Stimulated activated naive CD8-positive, alpha-beta T cell treated with anti-CD3 and anti-CD28 coated beads, Interleukin-15, Interleukin-2, amounts not matched to agents 100 U/mL and 50 U/mL, for 24 hours (primary cell): ENCODE measurements at places on chromosomes 16 and 17.

DNA sequence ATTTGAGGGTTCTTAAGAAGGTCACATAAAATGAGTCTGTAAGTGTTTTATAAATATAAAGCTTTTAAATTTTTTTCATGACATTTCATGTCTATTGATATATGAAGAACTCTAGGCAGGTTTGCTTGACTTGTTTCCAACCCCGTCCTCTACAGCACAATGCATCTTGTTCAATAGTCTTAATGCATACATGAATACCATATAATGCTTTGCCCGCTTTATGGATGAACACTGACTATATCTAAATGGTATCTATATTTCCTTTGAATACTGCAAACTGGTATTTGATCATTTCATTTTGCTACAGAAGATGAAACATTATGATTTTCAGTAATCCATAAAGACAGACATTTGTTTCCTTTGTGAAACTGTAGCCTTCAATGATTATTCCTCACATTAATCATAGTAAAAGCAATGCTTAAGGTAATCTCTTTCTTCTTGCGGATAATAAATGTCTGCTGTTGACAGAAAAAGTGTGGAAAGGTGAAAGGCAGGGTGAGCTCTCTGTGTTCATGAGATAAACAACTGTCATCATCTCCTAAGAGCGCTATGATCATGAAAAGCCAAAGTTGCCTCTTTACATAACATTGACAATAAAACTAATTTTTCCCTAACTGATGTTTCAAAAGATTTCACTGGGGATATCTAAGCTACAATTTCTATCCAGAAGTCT is 645.1 kb downstream of the CDH8 start:
- DNase-seq: no peak

GRCh38 chr16:27169511-27170071 is 33.7 kb upstream of the KDM8 start:
- DNase-seq: peak; percentile 74

DNA sequence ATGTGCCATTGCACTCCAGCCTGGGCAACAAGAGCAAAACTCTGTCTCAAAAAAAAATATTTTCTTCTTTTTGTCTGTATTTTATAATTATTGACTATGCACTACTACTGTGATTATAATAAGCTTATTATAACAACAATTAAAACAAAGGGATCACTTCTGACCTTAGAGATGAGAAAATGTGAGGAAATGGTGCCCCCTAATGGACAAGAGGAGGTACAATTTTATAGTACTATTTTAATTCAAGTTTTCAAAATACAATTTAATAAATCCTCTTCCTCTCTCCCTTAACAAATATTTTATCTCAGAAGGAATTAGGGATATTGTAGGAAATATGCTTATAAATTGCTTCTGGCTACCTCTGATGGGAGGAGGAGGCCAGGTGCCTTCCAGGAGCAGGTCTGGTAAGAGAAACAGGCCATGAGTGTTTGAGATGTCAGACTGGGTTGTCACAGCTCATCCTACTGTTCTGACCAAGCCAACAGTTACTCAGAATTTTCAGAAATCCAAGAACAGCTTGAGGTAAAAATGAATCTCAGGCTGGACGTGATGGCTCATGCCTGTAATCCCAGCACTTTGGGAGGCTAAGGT is 14.0 kb downstream of the VPS53 start:
- DNase-seq: no peak

GRCh38 chr17:68600067-68600930 is 868 bp downstream of the FAM20A start:
- peak; percentile 18 for DNase-seq

- no peak for DNase-seq
Measured at GRCh38 chr16:81740169-81740568, 38.9 kb upstream of the PLCG2 start.

DNA sequence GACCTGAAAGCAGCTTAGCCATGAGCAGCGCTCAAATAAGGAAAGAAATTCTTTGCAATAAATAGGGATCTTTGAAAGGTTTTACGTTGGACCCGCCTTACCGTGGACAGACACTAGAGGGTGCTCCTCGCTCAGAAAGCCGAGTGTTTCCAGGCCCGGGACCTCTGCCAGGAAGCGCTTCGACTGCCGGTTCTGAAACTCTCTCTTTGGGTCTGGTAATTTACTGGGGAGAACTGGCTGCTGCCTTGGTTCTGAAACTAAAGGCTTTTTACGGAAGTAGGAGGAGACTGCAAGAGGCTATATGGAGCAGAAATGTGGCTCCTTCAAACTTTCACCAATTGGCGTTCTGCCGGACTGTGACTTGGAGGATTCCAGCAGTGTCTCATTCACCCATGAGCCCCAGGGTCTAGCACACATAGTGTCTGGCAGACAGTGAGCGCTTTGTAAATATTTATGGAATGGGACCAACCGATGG is 45.6 kb upstream of the HOXB9 start:
- peak; percentile 71 for DNase-seq

DNA sequence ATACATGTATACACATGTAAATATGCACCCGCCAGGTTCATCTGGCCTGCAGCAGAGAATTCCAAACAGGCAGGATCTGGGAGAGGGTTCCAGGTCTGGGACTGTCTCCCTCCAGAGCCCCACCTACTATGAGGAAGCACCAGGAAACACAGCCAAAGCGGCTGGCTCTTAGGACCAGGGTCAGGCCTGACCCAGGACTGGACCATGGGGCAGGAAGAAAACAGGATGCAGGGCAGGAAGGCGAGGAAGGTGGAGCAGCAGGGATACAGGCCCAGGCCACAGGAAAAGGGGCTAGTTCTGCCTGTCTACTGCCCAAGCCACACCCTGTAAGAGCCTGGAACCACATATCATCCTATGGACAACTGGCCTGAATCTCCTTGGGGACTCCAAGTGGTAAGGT is 2.2 kb downstream of the HID1 start:
- DNase-seq: no peak

GRCh38 chr17:36949461-36949927 is 740 bp downstream of the AATF start:
- DNase-seq: no peak

DNA sequence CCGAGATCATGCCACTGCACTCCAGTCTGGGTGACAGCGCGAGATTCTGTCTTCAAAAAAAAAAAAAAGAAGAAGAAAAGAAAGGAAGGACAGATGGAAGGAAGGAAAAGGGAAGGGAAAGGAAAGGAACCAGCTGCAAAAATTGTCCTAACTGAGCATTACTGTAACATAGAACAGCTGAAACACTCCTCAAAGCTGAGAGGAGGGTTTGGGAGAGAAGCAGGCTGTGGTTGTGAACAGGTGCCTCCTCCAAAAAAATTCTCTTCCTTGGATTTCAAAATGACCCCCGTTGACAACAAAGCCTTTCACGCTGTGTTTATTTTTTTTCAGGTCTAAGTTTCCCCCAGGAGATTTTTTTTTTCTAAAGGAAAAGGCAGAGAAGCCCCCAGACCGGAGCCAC is 541.4 kb downstream of the WWOX start:
- no peak for DNase-seq

- no peak for DNase-seq
Measured at GRCh38 chr16:31507617-31507928, 618 bp downstream of the RUSF1 start.

DNA sequence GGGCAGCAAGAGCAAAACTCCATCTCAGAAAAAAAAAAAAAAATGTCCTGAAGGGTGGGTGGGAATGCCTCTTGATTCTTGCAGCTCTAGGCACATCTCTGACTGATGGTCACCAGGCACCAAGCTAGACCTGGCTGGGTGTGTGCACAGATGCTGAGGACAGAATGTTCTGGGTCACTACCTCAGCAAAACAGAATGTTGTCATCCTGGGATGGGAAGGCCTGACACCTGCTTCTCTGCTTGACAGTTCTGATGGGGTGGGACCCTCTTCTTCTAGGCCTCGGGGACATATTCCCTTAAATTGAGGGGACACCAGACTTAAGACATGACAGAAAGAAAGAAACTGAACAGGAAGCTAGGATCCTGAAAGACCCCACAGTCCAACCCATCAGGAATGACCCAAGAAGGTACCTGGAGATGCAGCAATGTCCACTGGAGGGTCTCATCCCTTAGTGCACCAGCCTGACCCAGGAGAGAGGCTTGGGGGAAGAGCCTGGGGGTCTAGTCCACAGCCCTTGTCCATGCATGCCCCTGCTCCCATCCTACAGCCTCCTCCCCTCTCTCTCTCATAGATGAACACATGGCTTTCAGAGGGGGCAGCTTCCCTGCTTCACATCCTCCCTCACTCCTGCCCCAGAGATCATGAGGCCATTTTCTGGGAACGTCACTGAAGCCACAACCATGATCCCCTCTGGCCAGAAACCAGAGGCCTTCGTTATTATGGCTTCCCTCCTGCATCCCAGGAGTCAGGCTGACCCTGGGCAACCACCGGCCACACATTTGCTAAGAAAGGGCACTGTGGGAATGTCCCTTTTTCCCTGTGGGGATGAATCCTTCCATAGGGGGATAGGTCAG is 3.8 kb upstream of the STAT5B start:
- peak; percentile 2 for DNase-seq

- no peak for DNase-seq
Measured at GRCh38 chr17:19718613-19719354, 2.4 kb upstream of the SLC47A2 start.

- no peak for DNase-seq
Measured at GRCh38 chr16:82657239-82657638, 30.5 kb downstream of the CDH13 start.

DNA sequence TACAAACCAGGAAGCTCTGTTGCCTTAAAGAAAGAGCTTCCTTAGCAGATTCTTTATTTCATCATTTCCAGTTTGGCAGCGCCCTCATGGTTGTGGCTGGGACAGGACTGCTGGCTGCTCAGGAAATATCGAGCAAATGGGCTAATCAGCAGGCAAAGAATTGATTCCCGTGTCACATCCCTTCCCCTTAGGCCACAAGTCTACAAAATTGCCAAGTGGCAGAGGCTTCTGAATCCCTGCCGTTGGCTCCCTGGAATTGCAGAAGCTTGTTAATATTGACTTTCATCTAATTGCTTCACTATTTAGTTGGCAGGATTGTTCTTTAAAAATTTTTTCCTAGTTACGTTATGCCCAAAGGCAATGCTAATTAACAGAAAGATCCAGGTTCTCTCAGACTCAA is 456.3 kb upstream of the ERCC4 start:
- no peak for DNase-seq

- DNase-seq: no peak
Measured at GRCh38 chr17:33751702-33752065, 458.6 kb upstream of the ASIC2 start.

GRCh38 chr17:545156-545555 is 169.5 kb downstream of the VPS53 start:
- DNase-seq: no peak

- DNase-seq: no peak
Measured at GRCh38 chr17:67082107-67082506, 37.8 kb downstream of the CACNG1 start.

DNA sequence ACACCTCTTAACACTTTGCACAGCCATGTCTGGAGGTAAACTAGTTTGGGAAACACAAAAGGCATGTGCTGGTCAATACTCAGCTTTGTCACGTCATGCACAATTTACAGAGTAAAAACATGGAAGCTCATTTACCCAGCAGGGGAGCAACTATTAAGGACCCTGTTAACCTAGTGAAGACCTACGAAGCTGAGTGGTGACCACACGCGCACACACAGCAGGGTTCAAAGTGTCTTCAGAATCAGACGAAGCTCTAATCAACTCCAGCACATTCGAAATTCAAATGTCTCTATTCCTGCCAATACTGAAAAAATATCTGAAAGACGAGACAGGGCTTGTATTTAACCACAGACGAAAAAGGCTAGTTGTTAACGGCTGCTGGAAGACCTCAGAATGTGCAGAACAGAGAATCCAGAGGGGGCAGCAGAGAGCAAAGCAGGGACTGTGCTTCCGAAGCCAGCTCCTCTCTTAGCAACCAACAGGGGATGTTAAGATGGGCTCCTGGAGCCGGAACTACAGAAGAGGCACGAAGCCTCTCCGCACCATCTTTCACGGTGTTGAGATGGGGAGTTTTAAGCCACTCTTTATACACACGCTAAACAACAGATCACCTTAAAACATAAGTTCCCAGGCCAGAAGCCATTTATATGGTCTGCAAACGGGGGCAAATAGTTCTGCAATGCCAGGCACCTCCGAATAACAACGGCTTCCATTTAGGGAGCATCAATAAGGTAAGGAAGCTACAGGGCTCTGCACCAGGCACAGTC is 45.7 kb downstream of the CMTM4 start:
- DNase-seq: peak; percentile 86

DNA sequence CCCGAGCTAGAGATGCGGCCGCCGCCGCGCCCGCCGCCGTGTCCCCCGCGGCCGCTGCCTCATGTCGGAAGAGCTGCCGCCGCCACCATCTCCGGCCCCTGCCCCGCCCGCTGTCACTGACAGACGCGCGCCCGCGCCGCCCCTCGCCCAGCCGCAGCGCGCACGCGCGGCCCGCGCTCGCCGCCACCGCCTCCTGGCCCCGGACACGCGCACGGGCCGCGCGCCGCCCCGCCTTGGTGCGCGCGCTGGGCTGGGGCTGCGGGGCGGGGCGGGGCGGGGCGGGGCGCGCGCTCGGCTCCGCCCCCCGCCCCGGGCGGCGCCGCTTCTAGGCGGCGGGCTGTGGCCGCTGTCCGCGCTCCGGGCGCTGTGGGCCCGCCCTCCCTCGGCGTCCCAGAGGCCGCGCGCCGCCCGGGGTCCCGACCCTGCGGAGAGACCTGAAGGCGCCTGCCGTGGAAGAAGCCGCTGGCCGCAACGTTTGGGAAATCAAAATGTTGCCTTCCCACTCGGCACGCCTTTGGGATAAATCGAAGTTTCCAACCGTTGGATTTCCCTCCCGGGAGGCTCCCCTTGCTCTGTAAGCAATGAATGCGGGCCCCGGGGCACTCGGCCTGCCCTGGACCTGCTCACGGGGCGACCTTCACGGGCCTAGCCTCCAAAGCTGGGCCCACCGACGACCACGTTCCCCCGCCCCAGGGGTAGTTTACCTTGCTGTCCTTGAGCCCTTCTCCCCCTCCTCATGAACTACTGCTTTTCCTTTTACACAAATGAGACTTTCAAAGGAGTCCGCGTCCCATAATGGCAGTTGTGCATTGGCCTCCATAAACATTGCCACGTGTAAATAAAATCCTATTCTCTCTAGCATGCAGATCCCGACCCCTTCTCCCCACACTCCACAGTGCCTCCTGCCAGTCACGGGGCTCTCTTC is at the start of gene ADCY9:
Gene ADCY9, minus strand, starts transcription at position 118 of the 925 bp plus-strand sequence. CDS start 1,000 bp downstream, outside the sequence.
- DNase-seq: peak; percentile 80
